Non-pigmented ciliary epithelial cell (primary cell): ENCODE measurements at places on chromosomes 12 and 14.

DNA sequence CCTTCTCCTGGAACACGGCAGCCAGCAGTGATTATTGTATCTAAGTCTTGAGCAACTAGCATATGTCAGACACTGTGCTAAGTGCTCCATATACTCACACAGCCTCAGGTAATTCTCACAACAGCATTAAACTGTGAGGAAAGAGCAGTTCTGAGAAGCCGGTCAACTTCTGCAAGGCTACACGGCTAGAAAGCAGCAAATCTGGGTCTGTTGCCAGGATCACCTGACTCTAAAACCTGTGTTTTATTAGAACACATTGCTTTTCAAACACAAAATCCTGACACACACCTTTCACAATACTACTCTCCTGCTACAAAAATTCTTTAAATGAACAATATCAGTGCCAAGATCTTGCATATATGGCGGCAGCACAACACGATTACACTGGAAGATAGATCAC is 49.8 kb upstream of the CRACR2A start:
- DNase-seq: no peak

GRCh38 chr14:50319721-50320120 is 7.6 kb downstream of the DMAC2L start:
- no peak for DNase-seq

- DNase-seq: no peak
Observed at GRCh38 chr12:96327889-96328288, 72.3 kb downstream of the CDK17 start.

DNA sequence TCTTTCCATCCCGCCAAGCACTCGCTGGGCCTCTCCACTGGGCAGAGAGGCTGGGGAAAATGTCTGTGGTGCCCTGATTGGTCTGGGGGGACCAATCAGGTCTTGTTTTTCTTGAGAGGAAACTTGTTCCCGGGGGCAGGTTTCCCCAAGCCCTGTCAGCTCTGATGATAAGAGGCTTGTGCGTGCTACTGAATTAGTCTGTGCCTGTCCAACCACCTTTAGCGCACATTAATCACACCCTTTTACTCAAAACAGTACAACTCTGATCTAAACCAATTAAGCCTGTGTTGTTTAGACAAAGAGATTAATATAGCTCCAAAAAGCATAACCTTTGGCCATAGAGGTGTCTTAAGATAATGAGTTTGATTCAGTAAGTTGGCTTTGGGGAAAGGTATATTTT is 580.4 kb downstream of the VRK1 start:
- no peak for DNase-seq

DNA sequence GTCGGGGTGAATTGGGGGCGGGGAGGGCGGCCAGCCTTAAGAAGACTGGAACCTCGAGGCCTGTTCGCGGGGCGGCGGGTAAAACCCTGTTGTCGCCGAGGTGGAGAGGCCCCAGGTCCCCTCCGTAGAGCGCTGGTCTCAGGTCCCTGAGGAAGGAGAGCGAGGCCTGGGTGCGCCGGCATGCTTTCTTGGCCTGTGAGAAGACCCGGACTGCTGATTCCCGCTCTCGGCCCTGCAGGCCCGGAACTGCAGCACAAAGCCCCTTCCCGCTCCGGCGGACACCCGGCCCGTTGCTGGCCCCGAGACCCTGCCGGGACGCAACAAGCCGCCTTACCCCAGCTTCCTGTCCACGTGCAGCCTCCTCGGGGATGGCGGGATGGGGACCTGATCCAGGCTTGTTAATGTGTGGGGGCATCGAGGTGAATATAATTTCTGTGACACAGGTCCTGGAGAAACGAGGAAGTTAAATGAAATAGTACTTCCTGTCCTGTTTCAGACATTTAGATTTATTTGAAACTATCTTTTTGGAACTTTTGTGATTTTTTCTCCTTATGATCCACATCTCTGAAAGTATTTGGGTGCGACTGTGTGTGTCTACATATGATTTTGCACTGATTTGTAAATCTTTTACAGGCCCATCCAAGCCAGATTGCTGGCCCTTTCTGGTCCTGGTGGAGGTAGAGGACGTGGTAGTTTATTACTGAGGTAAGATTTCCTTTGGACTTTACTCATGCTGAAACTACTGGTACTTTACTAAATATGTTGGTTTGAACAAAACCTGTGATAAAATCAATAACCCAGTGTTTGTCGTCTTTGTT is 600 bp downstream of the PNN start:
- no peak for DNase-seq

DNA sequence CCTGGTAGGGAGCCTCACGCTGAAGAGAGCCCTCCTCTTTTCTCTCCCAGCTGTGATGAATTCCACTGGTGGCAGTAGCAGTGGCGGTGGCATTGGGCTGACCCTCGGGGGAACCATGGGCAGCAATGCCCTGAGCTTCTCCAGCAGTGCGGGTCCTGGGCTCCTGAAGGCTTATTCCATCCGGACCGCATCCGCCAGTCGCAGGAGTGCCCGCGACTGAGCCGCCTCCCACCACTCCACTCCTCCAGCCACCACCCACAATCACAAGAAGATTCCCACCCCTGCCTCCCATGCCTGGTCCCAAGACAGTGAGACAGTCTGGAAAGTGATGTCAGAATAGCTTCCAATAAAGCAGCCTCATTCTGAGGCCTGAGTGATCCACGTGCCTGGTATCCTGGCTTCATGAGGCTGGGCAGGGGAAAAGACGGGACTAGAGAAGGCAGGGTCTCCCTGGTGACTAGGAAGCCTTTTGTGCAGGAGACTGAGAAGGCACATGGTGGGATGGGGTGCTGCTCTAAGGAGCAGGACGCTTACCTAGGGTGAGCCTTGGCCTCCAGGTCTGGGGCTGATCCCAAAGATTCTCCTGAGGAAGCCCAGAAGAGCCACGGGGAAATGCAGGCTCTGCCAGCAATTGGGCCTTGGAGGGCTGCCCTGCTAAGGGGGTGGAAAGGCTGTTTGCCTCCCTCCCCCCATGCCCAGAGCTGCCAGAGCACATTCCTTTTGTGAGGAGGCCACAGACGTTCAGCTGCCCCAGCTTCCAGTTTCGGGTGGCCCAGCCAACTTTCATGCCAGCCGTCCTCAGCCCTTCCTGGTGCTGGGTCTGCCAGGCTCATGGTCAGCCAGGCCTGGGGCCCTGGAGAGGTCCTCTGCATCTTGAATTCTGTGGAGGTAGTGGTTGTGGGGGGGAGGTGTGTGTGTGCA is 15.8 kb downstream of the KRT7 start:
- no peak for DNase-seq

GRCh38 chr14:97336179-97336578 is 539.0 kb downstream of the VRK1 start:
- DNase-seq: no peak

DNA sequence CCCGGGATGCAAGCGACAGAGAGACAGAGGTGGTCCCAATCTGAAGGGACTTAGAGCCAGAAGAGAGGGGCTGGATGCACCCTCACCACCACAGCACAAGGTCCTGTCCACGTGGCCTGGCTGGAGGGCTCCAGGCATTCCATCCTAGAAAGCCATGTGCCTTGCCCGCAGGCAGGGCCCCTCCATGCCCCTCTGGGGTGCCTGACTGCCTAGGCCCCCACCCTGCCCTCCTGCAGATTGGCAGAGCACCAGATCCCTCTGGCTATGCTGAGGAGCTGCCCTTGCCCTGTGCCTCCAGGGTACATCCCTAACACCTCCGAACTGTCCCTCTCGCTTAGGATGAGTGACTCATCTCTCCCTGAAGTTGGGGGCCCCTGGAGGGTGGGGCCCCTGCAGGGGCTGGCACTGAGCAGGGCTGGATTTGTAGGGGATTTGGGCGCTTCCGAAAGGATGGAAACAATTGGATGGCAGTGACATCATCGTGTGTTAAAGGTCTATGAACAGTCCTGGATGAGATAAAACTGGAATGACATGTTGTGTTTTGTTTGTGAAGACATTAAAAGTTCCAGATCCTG is 50.9 kb downstream of the CHGA start:
- DNase-seq: no peak

DNA sequence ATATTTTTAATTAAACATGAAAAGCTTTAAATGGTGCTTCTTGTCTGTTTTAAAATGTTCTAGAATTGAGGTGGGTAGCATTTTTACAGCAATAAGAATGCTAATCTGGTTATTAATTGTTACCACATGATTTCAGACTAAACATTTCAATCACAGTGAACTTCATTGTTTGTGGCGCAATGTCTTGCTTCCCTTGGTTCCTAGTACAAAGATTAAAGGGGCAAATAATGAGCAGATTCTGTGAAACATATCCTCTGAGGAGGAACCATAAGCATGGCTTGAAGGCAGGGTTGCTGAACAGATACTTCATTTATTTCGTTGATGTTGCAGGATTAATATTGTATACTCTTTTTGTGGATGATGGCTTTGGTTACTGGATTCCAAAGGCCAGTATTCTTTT is 162.1 kb downstream of the FUT8 start:
- DNase-seq: no peak

- DNase-seq: no peak
Observed at GRCh38 chr12:27969624-27970400, 2.7 kb downstream of the PTHLH start.

DNA sequence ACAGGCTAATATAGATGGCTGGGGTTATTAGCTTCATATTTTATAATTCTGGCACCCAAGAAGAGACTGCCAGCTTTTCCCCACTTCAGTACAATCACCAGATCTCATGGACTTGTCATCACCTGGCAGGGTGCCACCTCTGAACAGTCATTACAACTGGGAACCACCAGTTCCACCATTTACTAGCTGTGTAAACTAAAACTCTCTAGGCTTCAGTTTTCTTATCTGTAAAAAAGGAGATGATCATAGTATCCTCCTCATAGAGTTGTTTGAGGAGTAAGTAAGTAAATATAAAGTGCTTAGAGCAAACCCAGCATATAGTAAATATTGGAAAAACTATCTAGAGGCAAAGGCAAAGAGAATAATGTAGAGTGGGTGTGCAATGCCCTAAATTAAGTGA is 19.3 kb downstream of the CPNE8 start:
- DNase-seq: no peak

- peak; percentile 72 for DNase-seq
Observed at GRCh38 chr12:105748806-105749600, 389.8 kb downstream of the NUAK1 start.

GRCh38 chr14:33556382-33557121 is 394.3 kb downstream of the EGLN3 start:
- DNase-seq: no peak

DNA sequence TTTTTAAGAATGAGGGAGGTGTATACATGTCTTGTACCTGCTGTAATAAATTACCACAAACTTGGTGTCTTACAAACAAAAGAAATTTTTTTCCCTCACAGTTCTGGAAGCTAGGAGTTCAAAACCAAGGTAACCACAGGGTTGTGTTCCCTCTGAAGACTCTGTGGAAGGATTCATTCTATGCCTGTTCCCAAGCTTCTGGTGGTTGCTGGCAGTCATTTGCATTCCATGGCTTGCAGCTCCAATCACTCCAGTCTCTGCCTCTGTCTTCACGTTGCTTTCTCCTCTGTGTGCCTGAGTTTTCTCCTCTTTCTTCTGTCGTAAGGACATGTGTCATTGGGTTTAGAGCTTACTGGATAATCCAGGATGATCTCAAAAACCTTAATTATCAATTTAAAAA is 15.4 kb upstream of the ZNF641 start:
- no peak for DNase-seq

DNA sequence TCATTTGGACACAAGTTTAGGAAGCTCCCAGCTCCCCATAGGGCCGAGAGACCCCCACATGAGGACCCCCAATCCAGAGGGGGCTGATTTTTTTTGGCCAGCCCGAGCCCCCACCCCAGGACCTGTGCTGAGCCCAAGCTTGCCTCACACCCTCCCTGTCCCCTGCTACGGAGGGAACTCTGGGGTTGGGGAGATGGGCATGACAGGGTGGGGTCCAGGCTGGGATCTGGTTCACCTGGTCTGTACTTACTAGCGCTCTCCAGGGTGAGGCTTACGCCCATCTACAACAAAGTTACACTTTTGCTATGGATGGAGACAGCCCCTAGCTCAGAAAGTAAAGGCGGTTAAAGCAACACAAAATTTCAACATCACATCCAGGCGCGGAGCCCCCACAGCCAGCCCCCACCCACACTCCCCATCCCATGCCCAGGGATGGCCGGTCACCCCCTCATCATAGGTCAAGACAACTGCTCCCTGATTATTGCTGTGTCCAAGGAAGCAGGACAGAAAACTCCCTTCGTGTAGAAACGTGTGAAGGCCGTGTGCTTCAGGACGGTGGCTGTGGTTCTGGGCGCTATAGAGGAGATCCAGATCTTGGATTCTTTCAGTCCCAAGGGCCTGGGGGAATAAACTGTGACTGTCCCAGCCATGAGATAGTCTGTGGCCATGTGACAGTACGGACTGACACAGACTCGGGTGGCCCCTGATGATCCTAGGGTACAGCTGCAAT is 10.7 kb downstream of the SLC25A29 start:
- no peak for DNase-seq

DNA sequence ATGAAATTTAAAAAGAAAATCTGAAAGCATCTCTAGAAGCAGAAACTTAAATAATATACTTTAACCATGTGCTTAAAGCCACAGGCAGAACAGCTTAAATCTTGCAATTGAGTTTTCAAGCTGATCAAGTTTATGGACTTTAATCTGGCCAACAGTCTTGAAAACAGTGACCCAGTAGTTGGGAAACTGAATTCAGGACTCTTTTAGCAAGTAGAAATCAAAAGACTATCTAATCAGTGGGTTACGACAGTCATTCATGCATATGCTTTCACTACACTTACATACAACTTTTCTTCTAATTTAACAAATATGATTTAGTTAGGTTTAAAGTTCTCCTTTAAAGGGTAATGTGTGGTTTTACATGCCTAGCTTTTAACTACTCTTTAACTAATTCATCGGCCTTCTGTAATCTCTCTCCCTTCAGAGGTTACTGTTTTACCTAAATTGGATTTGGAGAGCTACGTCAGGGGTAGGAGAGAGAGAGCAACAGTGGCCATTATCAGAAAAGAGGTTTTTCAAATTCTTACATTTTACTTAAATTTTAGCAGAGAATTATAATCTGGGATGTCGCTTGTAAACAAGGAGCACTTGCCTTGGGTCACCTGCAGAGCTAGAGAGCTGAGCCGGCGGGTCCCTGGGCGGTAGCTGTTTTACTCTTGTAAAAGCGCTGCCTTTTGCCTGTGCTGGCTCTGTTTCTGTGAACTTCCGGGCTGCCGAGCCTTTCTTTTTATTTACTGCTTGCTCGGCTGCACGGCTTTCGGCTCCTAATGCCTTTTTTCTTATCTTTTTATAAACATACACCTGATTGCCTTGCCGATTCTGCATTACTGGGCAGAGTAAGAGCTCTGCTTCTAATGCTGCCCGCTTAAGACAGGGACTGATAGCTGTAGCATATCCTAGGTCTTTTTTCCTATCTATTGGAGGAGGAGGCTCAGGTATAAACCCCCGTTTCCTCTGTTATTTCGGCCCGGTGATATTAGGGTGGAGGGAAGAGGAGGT is 17.4 kb upstream of the LYZ start:
- no peak for DNase-seq

DNA sequence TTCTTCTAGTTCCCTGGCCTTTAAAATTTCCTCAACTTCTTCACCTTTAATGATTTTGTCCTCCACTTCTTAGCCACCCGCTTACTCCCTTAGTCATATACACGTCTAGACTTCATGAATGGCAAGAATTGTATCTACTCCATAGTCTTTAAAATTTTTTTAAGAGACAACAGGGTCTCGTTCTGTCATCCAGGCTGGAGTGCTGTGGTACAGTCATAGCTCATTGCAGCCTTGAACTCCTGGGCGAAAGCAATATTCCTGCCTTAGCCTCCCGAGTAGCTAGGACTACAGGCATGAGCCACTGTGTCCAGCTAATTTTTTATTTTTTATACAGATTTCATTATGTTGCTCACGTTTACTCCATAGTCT is 47.9 kb downstream of the BBS10 start:
- DNase-seq: no peak
